ENCODE measurements at places on chromosomes 6 and 20. TPM values are rescaled to one million over a fixed set of nuclear protein-coding genes. Genes with fewer than 3 reads are reported as not detected.

The MCM3 gene
- total RNA-seq = 27.4 TPM

- DNase-seq = no peak
Observed at GRCh38 chr6:17621003-17621402, 20.9 kb downstream of the FAM8A1 start.

DNA sequence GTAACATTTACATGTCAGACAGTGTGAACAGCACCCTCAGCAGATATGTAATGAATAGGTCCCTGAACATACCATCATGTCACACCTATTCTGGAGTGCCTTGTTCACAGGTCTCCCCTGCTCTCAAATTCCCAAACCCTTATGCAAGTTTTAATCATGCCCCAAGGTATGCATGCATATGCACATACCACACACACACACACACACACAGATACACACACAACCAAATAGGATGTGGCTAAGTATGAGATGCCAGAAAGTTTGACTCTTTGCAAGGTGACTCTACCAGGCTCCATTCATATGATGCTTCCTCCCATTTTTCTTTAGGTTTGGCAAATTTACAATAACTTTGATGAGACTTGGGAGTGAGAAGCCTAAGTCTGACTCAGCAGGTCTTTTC, 243.8 kb upstream of the IRAK1BP1 start:
- no peak for DNase-seq

DNA sequence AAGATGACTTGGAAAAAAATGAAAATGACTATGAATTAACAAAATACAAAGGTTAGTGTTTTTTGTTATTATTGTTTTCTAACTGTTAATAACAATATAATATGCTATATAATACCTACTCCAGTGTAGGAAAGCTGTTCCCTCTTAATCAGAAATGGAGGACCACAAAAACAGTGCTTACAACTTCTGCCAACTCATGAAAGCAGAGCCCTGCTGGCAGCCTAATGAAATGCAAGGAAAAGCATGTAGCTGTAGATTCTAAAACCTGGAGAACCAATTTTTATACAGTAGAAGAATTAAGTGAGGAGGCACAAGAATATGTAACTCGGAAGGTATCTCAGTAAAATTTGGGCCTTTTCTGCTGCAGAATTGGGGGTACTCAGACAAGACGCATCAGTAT, 29.4 kb downstream of the PHIP start:
- DNase-seq = no peak

DNA sequence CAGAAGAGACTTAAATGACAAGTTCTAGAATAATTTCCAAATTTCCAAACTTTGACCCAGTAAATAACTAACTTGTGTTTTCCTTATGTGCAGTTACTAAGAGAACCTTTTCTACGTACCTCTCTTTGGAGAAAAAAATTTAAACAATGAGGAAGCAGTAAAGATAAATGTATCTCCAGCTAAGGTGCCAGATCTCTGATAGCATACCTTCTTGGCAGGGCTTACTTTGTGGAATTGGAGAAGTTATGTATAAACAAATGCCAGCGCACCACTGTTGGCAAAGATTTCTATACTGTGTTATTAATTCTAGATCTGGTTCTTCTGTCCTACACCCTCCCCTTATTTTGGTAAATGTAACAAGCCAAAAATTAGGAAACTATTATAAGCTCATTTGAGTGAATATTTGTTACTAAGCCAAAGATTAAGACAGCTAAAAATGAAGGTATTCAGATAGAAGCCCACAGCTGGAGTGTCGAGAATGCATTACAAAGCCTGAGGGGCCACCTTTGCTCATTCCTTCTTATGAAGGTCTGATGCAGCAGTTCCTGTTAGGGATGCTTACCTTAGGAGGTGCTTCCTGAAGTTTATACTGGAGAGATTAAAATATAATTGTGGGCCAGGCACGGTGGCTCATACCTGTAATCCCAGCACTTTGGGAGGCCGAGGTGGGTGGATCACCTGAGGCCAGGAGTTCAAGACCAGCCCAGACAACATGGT, 373.1 kb upstream of the SOX4 start:
- no peak for DNase-seq
